A549 treated with RU486 at 1 μM for 4 hours (cell line): ENCODE measurements at places on chromosomes 1 and 21. TPM values are rescaled to one million over a fixed set of nuclear protein-coding genes. Genes with fewer than 3 reads are reported as not detected.

Gene KLF18
- not detected in 5 replicates for total RNA-seq

Gene TEX38
- total RNA-seq, result 0.13 TPM in 1 of 5 replicates, not detected in the others

Gene PLPP3
- total RNA-seq, result 25.1 to 31.5 TPM (median 30.0 TPM) in 5 replicates

Gene ITLN2
- 0.22 to 0.33 TPM in 2 of 5 replicates, not detected in the others for total RNA-seq

Gene HIVEP3
- 2.1 to 3.2 TPM (median 2.8 TPM) in 5 replicates for total RNA-seq

Gene NT5C1A
- total RNA-seq, result not detected in 5 replicates

Gene CFAP410
- total RNA-seq, result 5.6 to 11.1 TPM (median 8.5 TPM) in 5 replicates

Gene LAPTM5
- 0.13 to 0.16 TPM (median 0.15 TPM) in 5 replicates for total RNA-seq

Gene PLPPR5
- not detected in 5 replicates for total RNA-seq

Gene FAM72C
- total RNA-seq, result 2.8 to 7.1 TPM (median 5.3 TPM) in 5 replicates

Gene AGT
- total RNA-seq, result 0.06 to 0.21 TPM (median 0.14 TPM) in 4 of 5 replicates, not detected in the other
